ENCODE measurements at places on chromosomes 5 and 9.

DNA sequence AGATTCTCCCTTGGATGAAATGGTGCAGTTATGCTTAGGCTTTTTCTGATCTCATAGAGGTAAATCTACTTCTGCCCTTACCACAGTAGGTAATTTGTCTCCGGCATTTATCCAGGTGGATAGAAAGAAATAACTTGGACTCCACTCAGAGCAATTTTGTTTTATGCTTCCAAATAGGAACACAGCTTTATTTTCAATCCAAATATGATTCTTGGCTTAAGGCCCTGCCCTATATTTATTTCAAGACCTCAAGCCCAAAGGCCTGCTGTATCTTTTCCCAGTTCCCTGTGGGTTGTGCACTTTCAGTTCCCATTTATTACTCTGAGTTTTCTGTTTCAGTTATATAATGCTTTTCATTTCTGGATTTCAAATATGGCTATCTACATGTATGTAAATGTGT, 274.2 kb upstream of the SMC2 start:
- ATAC-seq: no peak

GRCh38 chr5:80481019-80481893, 6.6 kb upstream of the FAM151B start:
- no peak for ATAC-seq

DNA sequence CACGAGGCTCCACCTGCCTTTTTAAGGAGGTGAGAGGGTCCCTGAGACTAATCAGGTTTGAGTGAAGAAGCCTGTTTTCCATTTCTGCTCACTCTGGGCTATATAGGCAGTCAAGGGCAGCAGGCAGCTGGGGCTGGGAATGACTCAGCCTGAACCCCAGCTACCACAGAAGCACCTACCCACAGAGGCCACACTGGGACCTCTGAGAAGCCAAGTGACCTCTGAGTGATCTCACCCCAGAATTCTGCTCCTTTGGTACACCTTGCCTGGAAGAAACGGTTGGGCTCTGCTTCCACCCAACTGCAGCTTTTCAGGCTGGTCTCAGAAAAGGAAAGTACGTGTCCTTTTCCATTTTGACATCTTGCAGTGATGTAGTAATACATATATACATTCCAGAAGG, 6.8 kb downstream of the FAM219A start:
- ATAC-seq: no peak

DNA sequence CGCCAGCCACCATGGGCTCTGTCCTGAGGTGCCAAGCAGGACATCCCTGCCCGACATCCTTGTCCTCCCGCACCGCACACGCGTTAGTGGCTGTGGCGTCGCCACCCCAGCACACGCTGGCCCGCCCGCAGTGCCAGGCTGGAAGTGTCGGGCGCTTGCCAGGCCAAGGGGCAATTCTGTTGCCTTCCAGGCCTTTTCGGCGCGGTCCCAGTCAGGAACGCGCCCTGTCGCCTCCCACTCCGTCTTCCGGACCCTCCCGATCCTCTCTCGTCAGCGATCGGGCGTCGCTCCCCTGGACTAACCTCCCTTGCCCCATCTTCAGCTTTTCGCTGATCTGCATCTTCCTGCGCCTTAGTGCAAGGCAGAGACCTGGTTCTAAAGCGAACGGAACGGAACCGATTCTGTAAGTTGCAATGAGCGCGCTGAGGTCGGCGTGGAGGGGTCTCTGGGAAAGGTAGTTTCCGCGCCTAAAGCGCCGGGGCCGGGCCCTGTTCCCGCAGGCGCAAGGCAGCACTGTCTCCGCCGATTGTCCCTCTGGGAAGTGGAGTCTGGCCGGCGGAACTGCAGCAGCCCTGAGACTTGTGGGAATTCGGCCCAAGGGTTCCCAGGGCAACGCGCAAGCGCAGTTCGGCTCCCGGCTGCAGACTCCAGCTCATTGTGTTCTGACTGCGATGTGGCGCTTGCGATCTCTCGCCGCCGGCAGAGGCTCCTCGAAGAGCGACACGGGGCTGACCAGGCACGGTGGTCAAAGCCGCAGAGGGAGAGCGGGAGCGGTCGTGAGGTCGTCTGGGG, at the start of gene ZNF454:
Gene ZNF454, plus strand, starts transcription at position 630 of the 792 bp plus-strand sequence. CDS start 1,594 bp downstream, outside the sequence.
- ATAC-seq: no peak

GRCh38 chr9:20512636-20513035, 109.7 kb downstream of the MLLT3 start:
- peak; percentile 51 for ATAC-seq

Measured in activated CD4-positive, CD25-positive, alpha-beta regulatory T cell treated with anti-CD3 and anti-CD28 coated beads, Interleukin-2, amount 50 U/mL, for 24 hours (primary cell).